Stimulated activated CD4-positive, alpha-beta T cell treated with anti-CD3 and anti-CD28 coated beads, Interleukin-2, amount 100 ng/mL, for 4 hours (primary cell): ENCODE measurements at places on chromosomes 4 and X.

DNA sequence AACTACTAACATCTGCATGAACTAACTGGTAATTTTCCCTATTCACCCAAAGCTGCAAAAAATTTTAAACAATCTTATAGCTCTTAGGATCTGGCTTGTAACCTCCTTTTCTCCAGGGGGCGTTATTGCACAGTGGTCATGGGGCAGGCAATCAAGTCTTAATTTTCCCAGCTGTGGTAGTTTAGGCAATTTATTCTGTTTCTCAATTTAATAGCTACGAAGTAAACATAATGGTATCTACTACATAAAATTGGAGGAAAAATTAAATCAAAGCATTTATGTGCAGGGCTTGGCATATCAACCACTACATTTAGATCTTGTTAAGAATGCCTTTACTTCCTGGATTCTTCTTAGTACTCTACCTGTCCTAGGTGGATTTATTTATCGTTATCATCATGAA, 137.4 kb upstream of the GUCY1A1 start:
- no peak for DNase-seq

GRCh38 chr4:81628489-81628888, 156.8 kb upstream of the RASGEF1B start:
- no peak for DNase-seq

DNA sequence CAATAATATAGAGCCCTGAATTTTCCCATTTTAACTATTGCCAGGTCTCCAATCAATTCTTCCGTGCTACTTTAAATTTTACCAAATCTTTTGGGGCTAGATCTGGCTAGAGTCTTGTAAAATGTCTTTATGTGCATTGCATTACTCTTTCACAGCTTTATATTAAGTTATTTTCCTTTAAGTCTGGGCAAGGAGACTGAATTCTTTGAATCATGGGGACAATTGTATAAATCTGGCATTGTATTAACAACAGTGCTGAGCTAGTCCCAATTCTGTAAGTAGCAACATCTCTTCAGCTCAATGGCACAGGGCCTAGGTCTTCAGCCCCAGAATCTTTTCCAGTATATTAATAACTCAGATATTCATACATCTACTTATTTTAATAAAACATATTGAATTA, 1080.4 kb upstream of the INTU start:
- no peak for DNase-seq

DNA sequence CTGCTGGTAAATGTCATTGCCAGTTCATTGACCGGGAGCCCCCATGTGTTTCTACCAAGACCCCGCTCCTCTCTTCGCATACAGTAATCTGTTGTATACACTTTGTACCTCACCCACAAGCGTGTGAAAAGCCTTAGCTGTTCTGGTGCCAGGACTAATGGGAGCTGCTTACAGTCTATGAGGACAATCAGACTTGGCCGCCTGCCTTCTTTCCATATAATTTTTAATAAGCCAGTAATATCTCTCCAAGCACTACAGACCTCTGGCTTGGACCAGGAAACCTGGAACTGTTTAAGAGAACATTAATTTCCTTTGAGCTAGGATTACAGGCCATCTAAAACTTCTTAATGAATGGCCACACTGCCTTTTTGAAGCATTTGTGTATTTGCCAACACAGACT, 149.7 kb upstream of the MSX1 start:
- DNase-seq = no peak

- DNase-seq = no peak
These were observed 168.4 kb upstream of the WDR1 start for GRCh38 chr4:10285028-10285427.

GRCh38 chrX:46601283-46601682, 27.7 kb downstream of the CHST7 start:
- DNase-seq = no peak

GRCh38 chr4:8651661-8652180, 59.2 kb downstream of the CPZ start:
- no peak for DNase-seq

DNA sequence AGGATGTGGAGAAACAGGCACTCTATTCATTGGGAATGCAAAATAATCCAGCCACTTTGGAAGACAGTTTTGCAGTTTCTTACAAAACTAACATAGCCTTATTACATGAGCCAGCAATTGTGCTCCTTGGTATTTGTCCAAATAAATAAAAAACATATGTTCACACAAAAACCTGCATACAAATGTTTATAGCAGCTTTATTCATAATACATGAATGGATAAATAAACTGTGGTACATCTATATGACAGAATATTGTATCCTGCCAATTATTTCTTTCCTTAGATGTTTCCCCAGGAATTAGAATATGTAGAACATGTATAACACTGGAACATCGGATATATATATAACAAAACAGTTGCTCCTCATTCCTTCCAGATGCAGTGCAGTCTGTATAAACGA, 57.7 kb upstream of the VEGFC start:
- no peak for DNase-seq

DNA sequence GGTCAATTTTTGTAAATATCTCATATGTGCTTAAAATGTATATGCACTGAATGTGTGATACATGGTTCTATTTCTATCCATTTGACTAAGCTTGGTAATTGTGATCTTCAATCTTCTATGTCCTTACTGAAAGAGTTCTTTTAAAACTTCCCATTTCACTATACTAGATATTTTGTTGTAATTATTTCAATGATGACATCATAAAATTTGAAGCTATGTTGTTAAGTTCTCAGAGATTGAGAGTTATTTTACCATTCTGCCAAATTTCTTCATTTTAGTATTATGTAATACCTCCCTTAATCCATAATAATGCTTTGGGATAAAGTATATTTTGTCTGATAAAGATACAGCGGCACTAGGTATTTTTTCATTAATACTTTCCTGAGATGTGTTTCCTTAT, 1307.3 kb downstream of the RPA4 start:
- DNase-seq = no peak

- DNase-seq = no peak
These were observed 14.0 kb downstream of the APLN start for GRCh38 chrX:129640737-129641136.

- no peak for DNase-seq
These were observed 166.2 kb downstream of the WDFY3 start for GRCh38 chr4:84800256-84800655.

DNA sequence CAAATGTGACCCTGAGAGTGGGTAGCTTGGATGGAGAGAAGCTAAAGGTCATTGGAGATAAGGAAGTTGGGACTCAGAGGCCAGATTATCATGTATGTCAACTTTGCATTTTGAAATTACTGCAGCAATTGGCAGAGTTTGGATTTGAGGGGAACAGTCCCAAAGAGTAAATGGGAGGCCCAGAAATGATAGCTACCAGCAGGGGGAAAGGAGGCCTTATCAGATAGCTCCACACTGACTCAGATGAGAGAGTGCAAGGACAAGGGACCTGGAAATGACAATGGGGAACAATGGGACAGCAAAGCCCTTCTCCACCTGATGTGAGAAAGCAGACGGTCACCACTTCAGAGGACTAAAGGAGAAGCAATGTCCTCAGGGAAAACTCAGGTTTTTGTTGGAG, 201.5 kb upstream of the JADE1 start:
- DNase-seq = no peak

- no peak for DNase-seq
These were observed 73.6 kb upstream of the DHX15 start for GRCh38 chr4:24657768-24658617.

DNA sequence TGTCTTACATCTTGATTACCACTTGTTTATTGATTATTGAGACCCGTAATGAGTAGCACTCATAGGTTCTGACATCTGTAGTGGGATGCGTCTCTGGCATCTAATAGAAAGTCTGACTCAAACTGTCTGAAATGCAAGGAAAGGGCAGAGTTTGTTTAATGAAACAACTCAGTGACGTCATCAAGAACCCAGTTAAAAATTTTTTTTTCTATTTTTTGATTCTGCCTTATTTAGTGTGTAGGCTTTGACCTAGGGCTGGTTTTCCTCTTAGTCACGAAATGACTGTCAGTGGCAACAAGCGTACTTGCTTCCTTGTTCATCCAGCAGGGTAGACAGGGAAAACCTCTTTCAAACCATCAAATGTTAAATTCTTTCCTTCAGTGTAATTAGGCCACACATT, 3.1 kb upstream of the CDKL5 start:
- DNase-seq = no peak

DNA sequence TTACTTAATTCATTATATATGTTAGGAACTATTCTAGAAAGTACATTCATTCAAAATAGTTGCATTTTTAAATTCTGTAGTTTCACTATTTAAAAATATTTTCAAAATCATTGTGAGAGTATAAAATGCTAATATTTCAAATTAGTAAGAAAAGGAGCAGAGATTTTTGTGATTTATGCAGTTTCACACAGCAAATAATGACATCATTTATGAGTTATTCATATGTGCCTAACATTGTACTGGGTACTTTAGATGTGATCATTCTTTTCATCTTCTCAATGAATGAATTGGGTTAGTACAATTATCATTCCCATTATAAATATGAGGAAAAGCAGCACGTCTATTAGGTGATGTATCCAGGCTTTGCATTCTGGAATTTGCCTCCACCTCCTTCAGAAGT, 1451.0 kb upstream of the IGFBP7 start:
- no peak for DNase-seq

GRCh38 chrX:155923200-155923599, 42.1 kb downstream of the VAMP7 start:
- no peak for DNase-seq

GRCh38 chrX:15464704-15465103, 28.4 kb downstream of the PIR start:
- no peak for DNase-seq
